ENCODE measurements at places on chromosomes 1 and 21.

DNA sequence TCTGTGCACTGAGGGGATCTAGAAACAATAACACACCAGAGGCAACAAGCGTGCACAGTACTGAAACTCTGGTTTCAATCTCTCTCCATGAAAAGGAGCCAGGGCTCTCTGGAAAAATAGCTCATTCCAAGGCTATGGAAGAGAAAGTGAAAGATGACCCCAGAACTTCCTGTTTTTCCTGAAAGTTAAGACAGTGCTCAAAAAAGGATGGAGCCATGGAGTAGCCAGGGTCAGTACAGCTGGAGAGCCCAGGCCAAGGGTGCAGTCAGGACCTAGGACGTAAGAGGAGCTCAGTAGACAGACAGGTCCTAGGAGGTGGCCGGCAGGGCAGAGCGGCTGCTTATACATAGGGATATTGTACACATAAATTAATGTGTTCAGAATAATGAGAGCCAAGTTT is 19.1 kb downstream of the NOL9 start:
- DNase-seq: no peak

DNA sequence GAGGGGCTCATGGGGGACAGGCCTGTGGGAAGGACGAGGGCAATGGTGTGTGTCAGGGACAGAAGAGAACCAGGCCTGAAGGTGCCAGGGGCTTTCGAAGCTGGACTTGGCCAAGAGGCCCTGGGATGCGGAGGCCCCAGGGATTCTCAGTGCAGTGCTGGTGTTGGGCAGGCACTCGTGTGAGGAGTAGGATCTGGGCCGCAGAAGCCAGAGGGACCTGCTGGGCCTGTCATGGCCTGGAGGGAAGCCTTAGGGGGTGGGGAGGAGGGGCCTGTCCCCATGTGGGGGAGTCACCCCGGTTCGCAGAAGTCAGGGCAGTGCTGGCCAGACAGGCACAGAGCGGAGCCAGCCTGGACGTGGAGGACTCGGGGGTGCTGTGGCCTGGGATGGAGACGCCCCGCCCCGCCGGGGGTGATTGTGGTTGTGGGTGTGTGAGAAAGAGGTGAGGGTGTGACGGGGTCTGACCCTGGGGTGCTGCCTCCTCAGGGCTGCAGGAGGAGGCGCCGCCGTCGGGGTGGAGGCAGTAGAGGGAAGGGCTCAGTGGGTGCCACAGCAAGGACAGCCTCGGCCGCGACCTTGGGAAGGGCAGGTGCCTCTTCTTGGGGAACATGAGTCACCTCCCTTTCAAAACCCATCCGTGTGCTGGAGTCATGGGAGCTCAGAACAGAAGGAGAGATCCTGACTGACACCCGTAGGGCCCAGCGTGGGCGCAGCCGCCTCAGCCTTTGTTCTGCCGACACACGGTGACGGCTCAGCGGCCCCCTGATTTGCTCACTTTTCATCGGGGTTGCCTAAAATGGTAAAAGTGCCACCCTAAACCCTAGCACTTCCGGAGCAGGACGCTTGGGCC is 33.9 kb downstream of the FAAP20 start:
- no peak for DNase-seq

GRCh38 chr1:46333300-46334029 is 7.1 kb upstream of the NSUN4 start:
- peak; percentile 42 for DNase-seq

DNA sequence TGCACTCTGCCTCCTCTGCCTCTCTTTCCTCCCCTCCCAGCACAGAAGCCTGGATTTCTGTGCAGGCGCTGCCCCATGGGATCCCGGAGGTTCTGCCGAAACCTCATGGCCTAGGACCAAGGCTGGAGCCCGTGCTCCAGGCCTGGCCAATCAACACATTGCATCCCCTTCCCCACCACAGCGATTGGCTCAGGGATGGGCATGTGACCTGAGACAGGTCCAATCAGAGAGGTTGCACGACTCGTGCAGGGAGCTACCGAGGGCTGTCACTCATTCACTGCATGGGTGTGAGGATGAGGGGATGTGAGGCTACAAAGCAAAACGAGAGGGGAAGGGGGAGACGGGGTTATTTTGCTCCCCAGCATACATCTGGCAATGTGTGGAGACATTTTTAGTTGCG is 3.3 kb upstream of the CELA2B start:
- no peak for DNase-seq

DNA sequence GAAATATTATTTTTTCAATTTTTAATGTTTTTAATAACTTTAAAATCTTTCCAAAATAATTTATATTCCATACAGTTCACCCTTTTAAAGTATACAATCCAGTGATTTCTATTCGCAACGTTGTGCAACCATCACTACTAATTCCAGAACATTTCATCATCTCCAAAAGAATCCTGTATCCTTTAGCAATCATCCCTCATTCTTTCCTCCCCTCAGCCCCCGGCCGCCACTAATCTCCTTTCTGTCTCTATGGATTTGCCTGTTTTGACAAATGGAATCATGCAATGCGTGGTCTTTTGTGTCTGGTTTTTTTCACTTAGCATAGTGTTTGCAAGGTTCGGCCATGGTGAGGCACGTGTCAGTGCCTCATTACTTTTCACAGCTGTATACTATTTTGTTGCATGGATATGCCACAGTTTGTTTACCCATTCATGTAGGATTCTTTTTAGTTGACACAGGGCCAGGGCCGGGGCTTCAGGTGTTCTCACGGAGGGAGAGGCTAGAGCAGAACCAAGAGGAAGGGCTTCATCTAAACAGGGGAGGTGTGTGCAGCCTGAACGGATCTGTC is 40.6 kb upstream of the ZBTB40 start:
- peak; percentile 91 for DNase-seq

DNA sequence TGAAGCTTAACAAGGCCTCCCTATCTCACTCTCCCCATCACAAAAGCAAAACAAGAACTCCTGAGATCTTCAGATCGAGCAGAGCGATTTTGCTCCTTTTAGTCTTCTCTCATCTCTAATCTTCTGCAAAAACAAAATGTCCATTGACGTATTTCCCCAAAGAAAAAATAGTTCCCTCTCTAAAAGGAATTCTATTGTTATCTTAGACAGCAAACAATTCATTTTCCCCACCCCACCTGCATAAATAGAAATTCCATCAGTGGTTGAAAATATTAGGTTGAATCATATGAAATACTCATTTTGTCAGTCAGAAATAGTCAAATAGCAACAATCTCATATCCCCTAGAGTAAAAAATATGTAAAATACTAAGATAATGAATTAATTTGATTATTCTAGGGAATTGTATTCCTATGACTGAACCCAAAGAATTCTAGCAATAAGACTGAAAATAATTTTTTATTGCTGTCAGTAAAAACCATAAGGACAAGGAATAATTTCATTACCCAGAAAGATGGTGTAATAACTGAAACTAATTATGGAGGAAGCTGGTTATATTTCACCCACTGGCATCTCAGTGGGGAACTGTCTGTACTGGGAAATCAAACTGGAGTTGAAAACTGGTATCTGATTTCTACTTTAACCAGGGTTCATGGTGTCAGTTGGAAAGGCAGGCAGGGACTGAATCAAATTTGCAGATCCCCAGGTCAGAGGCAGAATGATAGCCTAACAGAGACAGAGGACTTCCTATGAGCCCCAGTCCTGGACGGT is 51.3 kb downstream of the RHOU start:
- DNase-seq: peak; percentile 48

- no peak for DNase-seq
Measured at GRCh38 chr21:27515676-27516075, 548.8 kb upstream of the ADAMTS5 start.

DNA sequence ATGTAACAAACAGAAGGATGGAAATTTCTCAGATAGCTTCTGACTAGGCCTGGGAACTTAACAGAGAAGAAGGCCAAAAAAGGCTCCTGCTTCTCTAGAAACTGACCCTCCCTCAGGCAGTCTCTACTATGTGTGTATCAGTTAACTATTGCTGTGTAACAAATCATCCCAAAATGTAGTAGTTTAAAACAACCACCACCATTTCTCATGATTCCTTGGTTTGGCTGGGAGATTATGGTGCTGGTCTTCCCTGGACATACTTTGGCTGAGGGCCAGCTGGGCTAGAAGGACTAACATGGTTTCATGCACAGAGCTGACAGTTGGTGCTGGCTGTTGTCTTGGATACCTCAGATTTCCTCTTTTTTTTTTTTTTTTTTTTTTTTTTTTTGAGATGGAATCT is 26.2 kb upstream of the CNN3 start:
- no peak for DNase-seq

- no peak for DNase-seq
Measured at GRCh38 chr1:104801344-104801743, 1051.6 kb downstream of the AMY1C start.

- DNase-seq: no peak
Measured at GRCh38 chr21:44865561-44866280, 7.8 kb downstream of the PTTG1IP start.

GRCh38 chr1:231465051-231465450 is 43.0 kb upstream of the EGLN1 start:
- DNase-seq: no peak

GRCh38 chr1:201983380-201983805 is 945 bp downstream of the RNPEP start:
- DNase-seq: no peak

DNA sequence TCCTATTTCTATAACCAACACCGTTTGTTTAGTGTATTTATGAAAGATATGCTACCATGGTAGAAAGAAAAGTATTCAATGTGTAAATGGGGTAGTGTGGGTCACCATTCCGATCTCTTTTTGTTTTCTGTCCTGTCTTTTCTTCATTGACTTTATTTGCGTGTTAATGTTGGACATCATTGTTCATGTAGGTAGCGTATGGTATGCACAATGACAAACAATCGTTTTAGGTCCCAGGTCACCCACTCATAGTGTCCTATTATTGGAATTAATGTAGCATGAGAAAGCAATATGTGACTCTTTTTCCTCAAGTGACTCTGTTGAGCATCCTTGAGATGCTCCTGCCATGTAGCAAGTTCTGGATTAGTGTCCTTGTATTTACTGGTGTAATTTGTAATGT is 25.4 kb downstream of the ATP5PO start:
- no peak for DNase-seq

GRCh38 chr1:205813755-205814058 is 709 bp upstream of the SLC41A1 start:
- DNase-seq: no peak

- no peak for DNase-seq
Measured at GRCh38 chr1:23276531-23276930, 59.2 kb upstream of the HTR1D start.

- no peak for DNase-seq
Measured at GRCh38 chr1:20449735-20450311, 36.2 kb downstream of the CAMK2N1 start.

DNA sequence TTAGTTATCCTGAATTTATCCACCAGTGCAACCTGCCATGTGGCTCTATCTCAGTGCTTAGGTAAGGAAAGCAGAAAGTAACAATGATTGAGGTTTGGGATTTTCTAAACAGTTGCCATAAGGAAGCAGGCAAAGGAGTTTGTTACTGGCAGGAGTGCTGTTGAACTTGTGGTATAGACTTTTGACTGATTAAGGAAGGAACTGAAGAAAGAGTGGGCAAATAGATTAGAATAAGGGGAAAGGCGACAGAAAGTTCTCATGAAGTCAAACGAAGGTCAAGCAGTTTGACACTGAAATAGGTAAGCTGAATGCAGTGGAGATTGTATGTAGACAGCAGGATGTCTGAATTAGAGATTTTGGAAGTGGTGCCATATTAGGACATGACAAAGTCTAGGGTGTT is 24.2 kb upstream of the CR2 start:
- DNase-seq: no peak

GRCh38 chr1:220370041-220370700 is 97.9 kb upstream of the RAB3GAP2 start:
- peak; percentile 59 for DNase-seq

- DNase-seq: no peak
Measured at GRCh38 chr1:233086961-233087881, 136.8 kb downstream of the NTPCR start.

DNA sequence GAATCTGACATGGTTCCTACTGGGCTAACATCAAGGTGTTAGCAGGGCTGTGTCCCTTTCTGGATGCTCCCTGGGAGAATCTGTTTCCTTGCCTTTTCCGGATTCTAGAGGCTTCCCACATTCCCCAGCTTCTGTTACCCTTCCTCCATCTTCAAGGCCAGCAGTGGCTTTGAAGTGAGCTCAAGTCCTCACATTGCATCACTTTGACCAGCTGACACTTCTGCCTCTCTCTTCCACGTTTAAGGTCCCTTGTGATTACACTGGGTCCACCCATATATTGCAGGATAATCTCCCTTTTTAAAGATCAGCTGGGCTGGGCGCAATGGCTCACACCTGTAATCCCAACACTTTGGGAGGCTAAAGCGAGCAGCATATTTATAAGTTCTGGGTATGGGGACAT is 33.1 kb downstream of the CNST start:
- no peak for DNase-seq

- DNase-seq: peak; percentile 68
Measured at GRCh38 chr1:222455188-222455879, 92.6 kb downstream of the HHIPL2 start.

- DNase-seq: no peak
Measured at GRCh38 chr1:169009666-169010065, 96.8 kb upstream of the ATP1B1 start.

DNA sequence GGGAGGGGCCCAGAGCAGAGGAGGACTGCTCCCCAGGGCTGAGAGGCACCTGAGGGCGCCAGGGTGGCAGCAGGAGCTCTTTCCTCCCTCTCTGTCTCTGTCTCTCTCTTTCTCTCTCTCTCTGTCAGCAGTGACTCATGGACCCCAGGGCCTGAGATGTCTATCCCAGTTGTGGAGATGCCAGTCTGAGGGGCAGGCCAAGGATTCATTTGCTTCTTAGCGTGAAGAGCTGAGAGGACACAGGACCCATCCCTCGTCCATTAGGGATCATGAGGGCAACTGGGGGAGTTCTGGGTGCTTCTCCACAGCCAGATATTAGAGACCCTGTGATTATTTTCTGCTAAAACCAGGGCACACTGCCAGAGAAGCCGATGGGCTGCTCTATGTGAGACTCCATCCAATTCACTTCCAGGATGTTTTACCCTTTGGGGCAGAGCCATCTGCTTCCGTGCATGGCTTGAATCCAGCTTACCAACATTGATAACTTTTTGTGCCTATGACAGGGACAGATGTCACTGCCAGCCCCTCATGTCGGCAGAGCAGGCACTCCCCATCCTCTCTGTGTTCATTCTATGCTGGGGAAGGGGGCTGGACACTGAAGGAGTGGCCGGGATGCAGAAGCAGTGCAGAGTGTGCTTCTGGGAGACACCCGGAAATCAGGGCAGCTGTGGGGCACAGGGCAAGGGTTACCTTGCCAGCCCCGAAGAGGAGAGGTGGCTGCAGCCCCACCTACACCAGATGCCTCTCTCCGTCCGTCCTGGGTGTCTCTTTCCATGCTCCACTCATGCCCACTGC is 4.1 kb upstream of the PCBP3 start:
- DNase-seq: no peak
